GM12878 (cell line): ENCODE measurements at places on chromosomes 11 and 22. TPM values are rescaled to one million over a fixed set of nuclear protein-coding genes. Genes with fewer than 3 reads are reported as not detected.

DNA sequence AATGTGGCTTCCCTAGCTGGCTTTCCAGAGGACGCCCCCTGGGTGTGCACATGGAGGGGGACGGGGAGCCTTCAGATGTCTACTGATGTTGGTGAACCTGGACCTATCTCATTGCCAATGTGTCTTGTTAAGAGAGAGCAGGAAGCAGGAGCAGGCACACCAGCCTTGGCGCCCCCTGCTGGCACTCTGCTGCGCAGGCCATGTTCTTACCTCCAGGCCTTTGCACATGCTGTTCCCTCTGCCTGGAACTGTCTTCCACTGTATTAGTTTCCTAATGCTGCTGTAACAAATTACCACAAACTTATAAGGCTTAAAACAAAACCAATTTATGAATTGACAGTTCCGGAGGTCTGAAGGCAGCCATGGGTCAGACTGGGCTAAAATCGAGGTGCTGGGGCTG lies 23.6 kb upstream of the MN1 start:
- no peaks in the 10 kb centered on the region for H3K27me3 ChIP-seq
- no peak overlapping the region for H3K27ac ChIP-seq
- no peak for DNase-seq

DNA sequence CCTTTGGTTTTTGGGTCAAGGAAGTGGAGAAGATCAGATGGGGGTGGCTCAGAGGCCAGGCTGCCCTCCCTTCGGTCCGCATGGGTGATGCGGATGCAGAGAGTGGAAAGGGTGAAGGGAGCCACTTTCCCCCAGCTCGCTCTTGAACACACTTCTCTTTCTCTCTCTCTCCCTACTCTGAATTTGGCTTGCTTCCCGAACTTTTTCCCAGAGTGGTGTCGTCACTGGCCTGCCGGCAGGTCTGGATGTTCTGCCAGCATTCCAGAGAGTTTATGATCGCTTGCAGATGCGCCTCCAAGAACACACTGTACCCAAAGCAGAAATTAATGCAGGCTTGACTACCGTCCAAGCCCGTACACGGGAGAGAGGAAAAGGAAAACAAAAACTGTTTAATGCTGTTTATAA lies 103.2 kb downstream of the ZBTB16 start:
- no peaks in the 10 kb centered on the region for H3K36me3 ChIP-seq
- H3K4me3 ChIP-seq: no peak overlapping the region
- H3K27me3 ChIP-seq: no peaks in the 10 kb centered on the region; the same call in 1 of the 2 replicates
- peaks cover 6% of the 10 kb centered on the region; the same call in 1 of the 2 replicates for H3K4me1 ChIP-seq

GRCh38 chr22:42428760-42429159 lies 3.4 kb downstream of the NFAM1 start:
- H3K27ac ChIP-seq: no peak overlapping the region
- no peaks in the 10 kb centered on the region for H3K36me3 ChIP-seq

DNA sequence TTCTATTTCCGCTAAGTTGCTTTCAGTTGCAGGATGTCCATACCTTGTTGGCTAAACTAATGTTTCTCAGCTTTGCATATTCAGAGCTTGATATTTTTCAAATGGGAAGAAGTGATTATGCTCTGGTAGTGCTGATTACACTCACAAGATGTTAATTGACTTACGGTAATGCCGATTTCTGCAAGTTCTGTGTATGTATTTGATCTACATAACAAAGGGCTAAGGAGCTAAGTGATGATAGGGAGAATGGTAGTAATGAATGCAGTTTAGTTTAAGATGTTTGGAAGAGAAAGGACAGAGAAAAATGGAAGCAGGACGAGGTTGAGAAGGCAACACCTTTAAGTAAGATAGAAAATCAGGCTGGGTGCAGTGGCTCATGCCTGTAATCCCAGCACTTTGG lies 61.4 kb downstream of the FAM83F start:
- H3K27me3 ChIP-seq: no peaks in the 10 kb centered on the region
- H3K36me3 ChIP-seq: no peaks in the 10 kb centered on the region
- H3K4me1 ChIP-seq: peaks cover 22% of the 10 kb centered on the region
- H3K4me3 ChIP-seq: no peak overlapping the region
- H3K27ac ChIP-seq: no peak overlapping the region

GRCh38 chr11:133821776-133822175 lies 23.5 kb downstream of the SPATA19 start:
- no peak overlapping the region for H3K4me3 ChIP-seq
- no peak for DNase-seq
- no peak overlapping the region for H3K27ac ChIP-seq
- no peaks in the 10 kb centered on the region for H3K36me3 ChIP-seq
- no peaks in the 10 kb centered on the region for H3K4me1 ChIP-seq

- H3K27me3 ChIP-seq: no peaks in the 10 kb centered on the region
- H3K4me3 ChIP-seq: no peak overlapping the region
- no peaks in the 10 kb centered on the region for H3K36me3 ChIP-seq
- no peak overlapping the region for H3K27ac ChIP-seq
- no peaks in the 10 kb centered on the region for H3K4me1 ChIP-seq
These were observed 60.1 kb upstream of the GUCY1A2 start for GRCh38 chr11:107078375-107078774.

IRAG1 gene
- total RNA-seq: 0.03 and 0.40 TPM in 2 replicates

GRCh38 chr11:15940462-15941205 lies 415.7 kb downstream of the SOX6 start:
- H3K27me3 ChIP-seq: no peaks in the 10 kb centered on the region
- H3K27ac ChIP-seq: no peak overlapping the region
- no peak for DNase-seq
- H3K36me3 ChIP-seq: no peaks in the 10 kb centered on the region
- no peaks in the 10 kb centered on the region for H3K4me1 ChIP-seq

- H3K4me3 ChIP-seq: no peak overlapping the region
- peak; percentile 60 for DNase-seq
- no peaks in the 10 kb centered on the region for H3K27me3 ChIP-seq
- peaks cover 1% of the 10 kb centered on the region for H3K36me3 ChIP-seq
These were observed 7.8 kb downstream of the DCPS start for GRCh38 chr11:126311401-126312291.

DNA sequence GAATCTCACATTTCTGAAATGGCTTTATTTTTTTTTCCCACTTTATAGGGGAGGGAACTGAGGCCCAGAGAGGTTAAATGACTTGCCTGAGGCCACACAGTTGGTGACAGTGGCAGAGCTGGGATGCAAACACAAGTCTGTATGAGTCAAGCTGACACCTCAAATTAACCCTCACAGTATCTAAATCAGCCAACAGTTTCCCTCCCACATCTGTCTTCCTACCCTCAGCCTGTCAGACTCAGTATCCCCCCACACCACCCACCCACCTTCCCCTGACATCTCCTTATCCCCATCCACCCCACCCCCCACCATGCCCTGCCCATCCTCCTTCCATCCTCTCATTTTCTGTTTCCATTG lies 95.2 kb downstream of the TP53I11 start:
- no peaks in the 10 kb centered on the region for H3K27me3 ChIP-seq
- no peak overlapping the region for H3K4me3 ChIP-seq
- H3K36me3 ChIP-seq: no peaks in the 10 kb centered on the region
- DNase-seq: no peak

- no peak overlapping the region for H3K4me3 ChIP-seq
- no peak for DNase-seq
- H3K27ac ChIP-seq: no peak overlapping the region
- peaks cover 7% of the 10 kb centered on the region for H3K27me3 ChIP-seq
- no peaks in the 10 kb centered on the region for H3K36me3 ChIP-seq
- H3K4me1 ChIP-seq: peaks cover 3% of the 10 kb centered on the region; the same call in 1 of the 2 replicates
These were observed 4.8 kb upstream of the POU2F3 start for GRCh38 chr11:120235024-120235628.

DNA sequence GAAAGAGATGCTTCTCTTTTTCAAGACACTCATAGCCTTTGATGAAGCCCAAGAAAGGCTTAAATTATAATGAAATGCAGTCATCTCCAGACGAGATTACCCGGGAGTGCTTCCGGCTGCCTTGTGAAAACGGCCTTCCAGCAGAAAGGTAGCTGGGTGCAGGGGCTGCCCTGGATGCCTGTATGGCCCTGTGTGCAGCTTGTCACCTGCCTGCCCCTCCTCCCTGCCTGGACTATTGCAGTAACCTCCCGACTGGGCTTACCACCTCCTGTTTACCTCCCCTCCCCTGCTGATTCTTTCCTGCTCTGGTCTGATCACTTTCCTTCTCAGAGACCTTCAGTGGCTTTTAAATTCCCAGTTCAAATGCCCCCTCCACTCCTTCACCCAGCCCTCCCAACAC lies 126.4 kb upstream of the SYT13 start:
- no peak for DNase-seq
- no peaks in the 10 kb centered on the region for H3K4me1 ChIP-seq
- no peaks in the 10 kb centered on the region for H3K36me3 ChIP-seq
- H3K27ac ChIP-seq: no peak overlapping the region
- no peak overlapping the region for H3K4me3 ChIP-seq
- H3K27me3 ChIP-seq: peaks cover 4% of the 10 kb centered on the region; the same call in 1 of the 2 replicates

GRCh38 chr11:70756341-70756740 lies 358.0 kb downstream of the CTTN start:
- no peaks in the 10 kb centered on the region for H3K36me3 ChIP-seq
- H3K4me1 ChIP-seq: no peaks in the 10 kb centered on the region
- no peak overlapping the region for H3K27ac ChIP-seq

DNA sequence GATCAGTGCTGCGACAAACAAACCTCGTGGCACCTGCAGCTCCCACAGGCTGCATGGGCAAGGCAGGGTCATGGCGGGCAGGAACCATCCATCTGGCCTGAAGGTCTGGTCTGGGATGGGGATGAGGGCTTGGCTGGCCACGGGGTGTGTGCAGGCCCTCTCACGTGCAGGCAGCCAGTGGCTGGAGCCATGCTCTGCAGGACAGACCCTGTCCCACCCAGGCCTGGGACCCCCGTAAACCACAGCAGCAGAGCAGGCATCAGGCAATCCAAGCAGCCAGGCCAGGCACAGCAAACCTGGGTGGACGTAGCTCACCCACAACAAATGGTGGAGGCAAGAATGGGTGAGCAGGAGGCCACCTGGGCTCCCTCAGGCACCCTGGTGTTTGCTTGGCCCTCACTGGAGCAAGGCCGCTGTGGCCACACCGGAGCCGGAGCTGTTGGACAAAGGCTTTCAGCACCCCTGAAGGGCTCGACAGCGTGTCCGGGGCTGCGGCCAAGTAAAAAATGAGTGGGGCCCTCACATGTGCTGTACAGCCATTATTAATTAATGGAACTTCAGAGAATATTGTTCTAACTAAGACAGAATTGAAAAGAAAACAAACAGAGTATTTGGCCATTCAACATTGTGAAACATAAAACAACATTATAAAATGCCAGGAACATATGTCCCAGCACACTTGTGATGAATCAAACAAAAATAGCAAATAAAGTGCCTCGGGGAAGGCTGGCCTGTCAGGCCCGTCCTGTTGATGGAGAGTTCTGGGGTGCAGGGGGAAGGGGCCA lies 24.0 kb upstream of the GNB1L start:
- no peaks in the 10 kb centered on the region for H3K4me1 ChIP-seq
- no peak overlapping the region for H3K4me3 ChIP-seq
- DNase-seq: no peak
- H3K27me3 ChIP-seq: no peaks in the 10 kb centered on the region
- no peak overlapping the region for H3K27ac ChIP-seq

DNA sequence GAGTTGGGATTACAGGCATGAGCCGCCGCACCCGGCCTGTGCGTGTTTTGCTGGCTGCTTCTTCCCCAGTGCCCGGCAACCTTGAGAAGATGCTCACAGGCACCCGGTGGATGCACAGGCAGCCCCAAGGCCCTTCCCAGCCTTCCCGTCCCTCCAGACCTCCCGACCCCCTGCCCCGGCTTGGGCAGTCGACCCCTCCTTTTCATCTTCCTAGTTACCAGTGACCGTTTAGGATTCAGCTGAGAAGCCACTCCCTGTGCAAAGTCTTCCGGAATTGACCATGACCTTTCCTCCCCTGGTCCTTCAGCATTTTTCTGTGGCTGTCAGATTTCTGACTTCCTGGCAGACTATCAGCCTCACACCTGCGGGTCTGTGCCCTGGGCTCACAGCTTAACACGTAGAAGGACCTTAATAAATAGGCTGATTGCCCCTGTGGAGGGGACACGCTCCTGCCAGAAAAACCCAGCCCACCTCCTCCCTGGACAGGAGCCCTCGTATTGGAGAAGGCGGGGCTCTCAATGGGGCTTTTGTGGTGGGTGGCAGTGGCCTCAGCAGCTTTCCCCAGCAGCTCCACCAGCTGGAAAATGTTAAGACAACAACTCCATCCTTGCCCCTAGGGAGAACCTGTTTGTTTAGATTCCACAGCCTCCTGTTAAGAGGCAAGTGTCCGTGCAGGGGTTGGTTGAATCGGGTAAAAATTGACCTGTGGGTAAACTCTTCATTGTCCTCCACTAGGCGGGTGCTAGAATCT lies 10.4 kb upstream of the ANO1 start:
- H3K4me3 ChIP-seq: no peak overlapping the region
- no peak for DNase-seq
- H3K27ac ChIP-seq: no peak overlapping the region
- no peaks in the 10 kb centered on the region for H3K36me3 ChIP-seq
- no peaks in the 10 kb centered on the region for H3K4me1 ChIP-seq

- no peaks in the 10 kb centered on the region for H3K4me1 ChIP-seq
- DNase-seq: no peak
- no peak overlapping the region for H3K27ac ChIP-seq
- peaks cover 5% of the 10 kb centered on the region for H3K36me3 ChIP-seq
- no peak overlapping the region for H3K4me3 ChIP-seq
These were observed 79.1 kb downstream of the TBC1D22A start for GRCh38 chr22:46841522-46841921.

DNA sequence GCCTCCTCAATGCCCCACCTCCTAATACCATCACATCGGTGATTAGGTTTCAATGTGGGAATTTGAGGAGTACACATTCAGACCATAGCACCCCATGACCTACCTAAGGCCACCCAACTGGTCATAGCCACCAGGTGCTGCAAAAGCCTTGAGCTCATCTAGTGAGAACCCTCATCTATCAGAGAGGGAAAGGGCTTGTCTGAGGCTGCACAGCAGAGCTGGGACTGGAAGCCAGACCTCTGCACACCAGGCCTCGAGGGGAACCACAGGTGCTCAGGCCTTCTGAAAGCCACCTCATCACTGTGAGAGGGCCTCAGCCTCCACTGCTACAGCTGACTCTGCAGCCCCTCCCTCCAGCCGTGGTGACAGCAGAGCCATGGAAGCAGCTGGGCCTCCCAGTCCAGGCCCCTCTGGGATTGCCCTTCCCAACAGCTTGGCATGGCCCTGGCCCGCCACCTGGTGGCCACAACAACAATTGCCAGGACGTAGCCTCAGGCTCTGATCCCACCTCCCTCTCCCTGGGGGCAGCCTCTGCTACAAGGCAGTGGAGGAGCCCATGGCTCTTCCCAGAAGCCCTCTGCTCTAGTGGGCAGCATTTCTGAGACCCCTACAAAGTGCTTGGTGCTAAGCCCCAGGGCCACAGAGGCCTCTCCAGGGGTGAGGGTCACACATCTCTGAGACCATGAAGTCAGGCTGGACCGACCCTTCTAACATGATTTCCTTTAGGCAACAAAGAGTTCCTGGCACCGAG lies 41.0 kb upstream of the PRDM11 start:
- H3K4me3 ChIP-seq: no peak overlapping the region
- H3K36me3 ChIP-seq: no peaks in the 10 kb centered on the region
- peaks cover 7% of the 10 kb centered on the region; the same call in 1 of the 2 replicates for H3K4me1 ChIP-seq

DNA sequence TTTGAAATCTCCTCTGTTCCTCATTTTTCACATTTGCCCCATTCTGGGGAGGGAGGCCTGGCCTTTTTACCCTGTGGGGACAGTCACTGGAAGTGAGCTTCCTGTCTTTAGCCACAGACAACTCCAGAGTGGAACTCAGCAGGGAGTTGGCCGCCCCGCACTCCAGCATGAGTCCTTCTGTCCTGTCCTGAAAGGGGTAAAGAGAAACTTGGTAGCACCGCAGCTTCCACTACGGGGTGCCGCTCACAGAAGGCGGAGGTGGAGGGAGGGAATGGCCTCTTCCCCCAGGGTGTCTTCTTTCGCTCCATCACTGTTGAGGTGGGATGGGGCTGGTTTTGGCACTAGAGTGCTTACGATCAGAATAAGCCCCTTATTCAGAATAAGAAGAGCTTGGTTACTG lies 132.2 kb downstream of the ST3GAL4 start:
- no peak overlapping the region for H3K4me3 ChIP-seq
- H3K36me3 ChIP-seq: no peaks in the 10 kb centered on the region
- DNase-seq: no peak
- H3K27ac ChIP-seq: no peak overlapping the region
- peaks cover 3% of the 10 kb centered on the region for H3K27me3 ChIP-seq
- peaks cover 17% of the 10 kb centered on the region for H3K4me1 ChIP-seq

LRP5 gene
- total RNA-seq: 31.9 and 34.0 TPM in 2 replicates
